Dorsolateral prefrontal cortex (tissue), 122 donors: ENCODE measurements at places on chromosomes 7 and 10. TPM values are rescaled to one million over a fixed set of nuclear protein-coding genes. Genes with fewer than 3 reads are reported as not detected.

GRCh38 chr10:13719425-13719824, 132.7 kb downstream of the PRPF18 start:
- DNase-seq: no peak

GRCh38 chr7:45363669-45364068, 206.1 kb downstream of the RAMP3 start:
- DNase-seq: no peak

- no peak for DNase-seq
These were observed 19.2 kb downstream of the PDK4 start for GRCh38 chr7:95577137-95577536.

- no peak for DNase-seq
These were observed 28.2 kb downstream of the IL2RA start for GRCh38 chr10:6033954-6034353.

GRCh38 chr10:89627830-89628229, 17.2 kb downstream of the PANK1 start:
- no peak for DNase-seq

DNA sequence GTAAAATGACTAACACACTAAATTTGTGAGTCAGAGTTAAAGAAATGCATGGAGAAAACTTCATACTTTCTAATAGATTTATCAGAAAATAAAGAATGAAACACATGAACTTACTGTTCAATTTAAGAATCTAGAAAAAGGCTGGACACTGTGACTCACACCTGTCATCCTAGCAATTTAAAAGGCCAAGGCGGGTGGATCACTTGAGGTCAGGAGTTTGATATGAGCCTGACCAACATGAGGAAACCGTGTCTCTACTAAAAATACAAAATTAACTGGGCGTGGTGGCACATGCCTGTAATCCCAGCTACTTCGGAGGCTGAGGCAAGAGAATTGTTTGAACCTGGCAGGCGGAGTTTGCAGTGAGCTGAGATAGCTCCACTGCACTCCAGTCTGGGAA, 1106.2 kb upstream of the LRRN3 start:
- no peak for DNase-seq

DNA sequence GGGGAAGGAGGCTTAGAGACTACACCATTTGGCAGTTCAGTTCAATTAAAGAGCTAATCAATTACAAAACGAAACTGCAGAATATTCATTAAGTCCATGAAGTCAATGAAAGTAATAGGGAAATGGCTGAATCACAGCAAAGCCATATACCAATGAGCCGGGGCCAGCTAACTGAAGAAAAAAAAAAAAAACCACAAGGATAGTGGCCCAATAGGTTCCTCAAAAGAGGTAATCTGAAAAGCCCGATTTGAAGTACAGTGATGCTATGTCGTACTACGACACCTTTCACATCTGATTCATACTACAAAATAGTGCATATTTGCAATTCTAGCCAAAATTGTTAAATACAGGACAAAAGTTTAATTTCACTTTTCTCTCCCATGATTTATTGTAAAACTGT, 2.5 kb downstream of the ARHGAP12 start:
- no peak for DNase-seq

GRCh38 chr7:15554081-15554480, 7.7 kb downstream of the AGMO start:
- DNase-seq: no peak

DNA sequence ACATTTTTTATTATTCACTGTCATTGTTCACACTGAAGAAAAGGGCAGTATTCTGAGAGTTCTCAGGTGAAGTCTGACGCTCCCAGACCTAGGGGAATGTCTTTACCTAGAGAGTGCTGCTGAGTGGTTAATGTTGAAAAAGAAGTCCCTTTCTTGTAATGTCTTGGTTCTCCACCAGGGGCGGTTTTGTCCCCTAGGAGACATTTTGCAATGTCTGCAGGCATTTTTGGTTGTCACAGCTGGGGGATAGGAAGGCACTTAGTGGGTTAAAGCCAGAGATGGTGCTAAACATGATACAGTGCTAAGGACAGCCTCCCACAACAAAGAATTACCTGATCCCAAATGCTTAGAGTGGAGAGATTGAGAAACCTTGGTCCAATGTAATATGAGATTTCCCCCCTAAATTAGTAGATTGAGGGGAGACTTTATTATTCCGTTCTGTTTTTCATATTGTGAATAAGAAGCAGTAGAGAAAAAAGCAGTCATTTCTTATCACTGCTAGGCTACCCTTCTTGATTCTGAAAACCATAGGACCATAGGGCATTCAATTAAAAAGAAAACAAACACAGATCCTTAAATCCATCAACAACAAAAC, 13.1 kb downstream of the UMAD1 start:
- DNase-seq: no peak

DNA sequence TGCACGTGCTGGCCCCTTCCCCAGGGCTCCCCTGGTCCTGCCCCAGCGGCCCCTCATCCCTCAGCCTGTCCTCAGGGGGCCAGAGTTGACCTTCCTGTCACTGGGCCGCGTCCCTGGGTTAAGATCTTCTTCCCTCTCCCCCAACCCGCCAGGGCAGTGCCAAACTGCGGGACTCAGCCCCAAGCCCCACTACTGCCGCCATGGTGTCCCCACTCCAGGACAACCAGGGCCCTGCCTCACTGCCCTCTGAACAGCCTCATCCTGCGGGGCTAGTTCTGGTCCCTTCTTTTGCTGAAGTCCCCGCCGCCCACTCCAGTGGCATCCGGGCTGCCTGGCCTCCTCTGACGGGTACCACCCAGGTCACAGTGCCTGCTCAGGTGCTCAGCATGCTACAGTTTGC, 37.5 kb downstream of the UNCX start:
- no peak for DNase-seq

GRCh38 chr10:131272897-131273451, 38.5 kb downstream of the TCERG1L start:
- no peak for DNase-seq

DNA sequence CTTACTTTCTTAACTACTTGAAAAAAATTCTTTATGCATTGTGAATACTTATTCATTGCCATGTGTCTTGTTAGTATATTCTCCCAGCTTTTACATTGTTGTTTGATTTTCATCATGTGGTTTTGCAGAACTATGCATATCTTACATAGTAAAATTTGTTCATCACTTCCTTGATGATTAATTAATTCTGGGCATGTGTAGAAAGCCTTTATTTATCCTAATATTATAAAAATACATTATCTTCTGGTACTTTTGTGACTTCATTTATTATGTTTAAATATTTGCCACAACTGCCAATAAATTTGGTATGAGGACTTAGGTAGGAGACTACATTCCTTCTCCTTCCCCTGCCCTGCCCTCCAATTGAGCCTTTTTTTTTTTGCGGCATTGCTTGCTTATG, 166.0 kb upstream of the ZNF32 start:
- no peak for DNase-seq

- no peak for DNase-seq
These were observed 13.1 kb downstream of the MAT1A start for GRCh38 chr10:80276335-80276734.

GRCh38 chr10:122492006-122492405, 30.7 kb downstream of the HTRA1 start:
- no peak for DNase-seq

DNA sequence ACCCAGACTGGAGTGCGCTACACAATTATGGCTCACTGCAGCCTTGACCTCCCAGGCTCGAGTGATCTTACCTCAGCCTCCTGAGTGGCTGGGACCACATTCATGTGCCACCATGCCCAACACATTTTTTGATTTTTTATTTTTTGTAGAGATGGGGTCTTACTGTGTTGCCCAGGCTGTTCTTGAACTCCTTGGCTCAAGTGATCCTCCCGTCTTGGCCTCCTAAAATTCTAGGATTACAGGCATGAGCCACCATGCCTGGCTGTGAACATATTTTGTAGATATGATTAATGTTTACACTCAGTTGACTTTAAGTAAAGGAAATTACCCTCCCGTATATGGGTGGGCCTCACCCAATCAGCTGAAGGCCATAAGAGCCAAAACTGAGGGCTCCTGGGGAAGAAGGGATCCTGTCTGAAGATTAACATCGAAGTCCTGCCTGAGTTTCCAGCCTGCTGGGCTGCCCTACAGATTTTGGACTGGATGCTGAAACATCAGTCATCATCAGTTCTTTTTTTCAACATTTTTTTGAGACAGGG, 127.1 kb downstream of the ACTR3B start:
- no peak for DNase-seq

DNA sequence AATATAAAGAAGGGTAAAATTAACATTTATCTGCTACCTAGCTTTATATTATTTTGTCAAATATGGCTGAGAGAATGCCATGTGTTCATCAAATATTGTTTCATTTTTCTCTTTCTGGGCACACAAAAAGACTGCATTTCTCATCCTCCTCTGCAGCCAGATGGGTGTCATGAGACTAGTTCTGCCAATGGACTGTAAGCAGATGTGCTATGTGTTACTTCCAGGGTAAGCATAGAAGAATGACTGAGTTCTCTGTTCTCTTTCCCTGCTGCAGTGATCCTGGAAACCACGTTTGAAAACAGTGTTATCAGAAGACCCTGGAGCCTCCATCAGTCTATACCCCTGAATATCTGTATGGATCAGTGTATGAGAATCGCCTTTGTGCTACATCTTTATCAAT, 24.1 kb upstream of the SLK start:
- no peak for DNase-seq

DNA sequence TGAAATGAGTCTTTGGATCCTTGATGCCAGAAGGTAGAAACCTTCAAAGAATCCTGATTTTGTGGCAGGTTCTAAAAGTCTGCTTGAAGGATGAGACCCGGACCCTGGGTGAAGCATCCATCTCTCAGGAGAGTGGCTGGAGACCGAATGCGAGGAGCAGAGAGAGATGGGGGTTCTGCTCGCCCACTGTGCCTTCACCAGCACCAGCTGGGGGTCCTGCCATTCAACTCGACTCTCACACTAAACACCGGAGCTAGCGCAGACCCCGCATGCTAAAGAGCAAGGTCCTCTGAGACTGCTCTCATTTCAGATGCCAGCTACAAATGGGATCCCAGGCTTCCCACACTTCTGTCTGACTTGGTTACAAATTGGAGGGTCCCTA, 218.4 kb downstream of the GLRX3 start:
- DNase-seq: no peak

DNA sequence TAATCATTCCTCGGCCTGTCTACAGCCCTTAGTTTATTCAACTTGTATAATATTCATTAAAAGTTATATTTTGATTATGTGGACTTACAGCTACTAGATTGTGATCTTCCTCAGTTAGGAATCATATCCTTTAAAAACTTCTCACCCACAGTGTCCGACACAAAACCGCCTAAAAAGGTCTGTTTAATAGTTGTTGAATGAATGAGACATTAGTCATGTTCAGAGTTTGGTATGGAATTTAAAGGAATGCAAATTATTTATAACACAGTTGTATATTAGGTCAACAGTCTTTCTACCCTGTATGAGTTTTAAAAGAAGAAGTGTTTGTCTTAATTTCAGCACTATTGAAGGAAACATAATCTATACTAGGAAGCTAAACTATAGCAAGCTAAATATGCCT, 390.0 kb downstream of the ARL4A start:
- DNase-seq: no peak

- no peak for DNase-seq
These were observed 91.8 kb downstream of the PRKAG2 start for GRCh38 chr7:151784853-151785680.

- DNase-seq: no peak
These were observed 121.4 kb downstream of the AUTS2 start for GRCh38 chr7:69719717-69720116.

GRCh38 chr10:93206652-93207051, 133.0 kb downstream of the CYP26A1 start:
- DNase-seq: no peak

DNA sequence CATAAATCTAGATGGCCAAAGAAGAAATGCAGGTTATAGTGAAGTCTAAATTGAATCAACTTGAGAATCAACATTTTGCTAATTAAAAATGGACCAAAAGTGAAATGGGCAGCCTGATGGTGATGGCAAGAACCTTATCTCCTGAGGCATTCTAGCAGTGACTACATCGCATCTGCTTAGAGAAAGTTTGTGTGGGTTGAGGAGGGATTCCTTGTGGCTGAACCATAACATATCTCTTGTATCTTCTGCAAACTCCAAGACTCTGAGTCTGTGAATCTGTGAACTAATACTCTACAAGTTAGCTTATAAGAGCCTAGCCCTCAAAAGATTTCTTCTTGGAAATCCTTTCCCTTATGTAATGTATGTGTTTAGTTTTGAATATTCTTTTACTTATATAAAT, 85.6 kb downstream of the PRKG1 start:
- no peak for DNase-seq

DNA sequence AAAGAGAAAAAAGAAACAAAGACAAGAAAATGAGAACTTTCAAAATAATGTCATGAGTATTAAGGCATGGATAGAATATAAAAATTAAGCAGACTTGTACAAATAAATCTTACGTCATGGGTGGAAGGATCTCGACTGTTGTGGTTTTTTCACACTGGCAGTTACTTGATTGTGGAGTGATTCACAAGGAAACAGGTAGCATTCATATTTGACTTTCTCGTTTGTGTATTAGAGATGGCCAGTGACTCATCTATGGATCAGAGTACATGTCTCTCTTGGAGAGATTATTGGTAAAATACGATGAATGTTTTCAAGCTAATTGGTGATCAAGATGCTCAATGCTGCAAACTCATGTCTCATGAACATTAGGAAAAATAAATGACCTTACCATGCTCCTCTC, 564.3 kb downstream of the GATA3 start:
- DNase-seq: no peak

- no peak for DNase-seq
These were observed 60.6 kb upstream of the UBE3C start for GRCh38 chr7:157077986-157078644.

The AKR1B15 gene
- total RNA-seq: not detected

The MINPP1 gene
- 12.9 TPM for total RNA-seq

The AQP1 gene
- 108 TPM for total RNA-seq

The BTBD16 gene
- 4.0 TPM for total RNA-seq

The CLDN3 gene
- total RNA-seq: not detected

The VIPR2 gene
- 8.7 TPM for total RNA-seq

The TRPV5 gene
- not detected for total RNA-seq

The TMEM140 gene
- total RNA-seq: 5.4 TPM

The BMPR1A gene
- total RNA-seq: 40.2 TPM

The OR2A42 gene
- total RNA-seq: not detected

The ABCA13 gene
- not detected for total RNA-seq
